ENCODE measurements at places on chromosomes 5 and 9. TPM values are rescaled to one million over a fixed set of nuclear protein-coding genes. Genes with fewer than 3 reads are reported as not detected.

Gene TAF11L10
- total RNA-seq = not detected

Gene RGMB
- total RNA-seq = 6.7 TPM

Gene DNAH5
- 1.8 TPM for total RNA-seq

Gene SLC25A2
- not detected for total RNA-seq

Gene HRCT1
- total RNA-seq = 0.32 TPM

Gene UHRF2
- 31.7 TPM for total RNA-seq

Gene GFPT2
- 77.2 TPM for total RNA-seq

Gene NSMF
- total RNA-seq = 29.8 TPM

Gene PRDM9
- not detected for total RNA-seq

Gene TLR4
- total RNA-seq = 0.09 TPM

Gene CDKN2A
- not detected for total RNA-seq

Gene ARL14EPL
- total RNA-seq = 0.35 TPM

Gene VCAN
- total RNA-seq = 12.7 TPM

Gene TRAF2
- total RNA-seq = 69.5 TPM

Gene PWWP2A
- total RNA-seq = 11.2 TPM

Gene CCL27
- total RNA-seq = not detected

Gene BTNL3
- not detected for total RNA-seq

Gene SPATA31C2
- total RNA-seq = not detected

Gene KLHL3
- 0.14 TPM for total RNA-seq

Gene WDR36
- 11.3 TPM for total RNA-seq

Gene SMIM33
- total RNA-seq = not detected

Gene LRRC19
- total RNA-seq = not detected

Gene FGF1
- 0.35 TPM for total RNA-seq

Gene ECPAS
- total RNA-seq = 40.5 TPM

Gene MARVELD2
- 3.2 TPM for total RNA-seq

Gene PCDHGA8
- total RNA-seq = 0.07 TPM

Gene EFCAB9
- total RNA-seq = not detected

Gene ESM1
- total RNA-seq = not detected

Gene SECISBP2
- total RNA-seq = 19.8 TPM

Gene HAND1
- 0.23 TPM for total RNA-seq

Gene LYSMD3
- total RNA-seq = 7.4 TPM

Gene OMD
- total RNA-seq = not detected

Gene SOX30
- total RNA-seq = not detected

Gene RALGPS1
- total RNA-seq = 1.0 TPM

Gene FOXD4L6
- 0.06 TPM for total RNA-seq

Gene HTR4
- total RNA-seq = not detected

Gene PCDHGA4
- 0.08 TPM for total RNA-seq

Gene DNAJB5
- total RNA-seq = 7.7 TPM

Gene TLX3
- not detected for total RNA-seq

Gene SPATA31A3
- total RNA-seq = not detected

Gene MSX2
- total RNA-seq = 4.9 TPM

Gene SPINK1
- total RNA-seq = 0.95 TPM

Gene SLC6A7
- total RNA-seq = not detected
